Cortex of kidney (tissue), 1 donor: ENCODE measurements at places on chromosomes 16 and 17.

DNA sequence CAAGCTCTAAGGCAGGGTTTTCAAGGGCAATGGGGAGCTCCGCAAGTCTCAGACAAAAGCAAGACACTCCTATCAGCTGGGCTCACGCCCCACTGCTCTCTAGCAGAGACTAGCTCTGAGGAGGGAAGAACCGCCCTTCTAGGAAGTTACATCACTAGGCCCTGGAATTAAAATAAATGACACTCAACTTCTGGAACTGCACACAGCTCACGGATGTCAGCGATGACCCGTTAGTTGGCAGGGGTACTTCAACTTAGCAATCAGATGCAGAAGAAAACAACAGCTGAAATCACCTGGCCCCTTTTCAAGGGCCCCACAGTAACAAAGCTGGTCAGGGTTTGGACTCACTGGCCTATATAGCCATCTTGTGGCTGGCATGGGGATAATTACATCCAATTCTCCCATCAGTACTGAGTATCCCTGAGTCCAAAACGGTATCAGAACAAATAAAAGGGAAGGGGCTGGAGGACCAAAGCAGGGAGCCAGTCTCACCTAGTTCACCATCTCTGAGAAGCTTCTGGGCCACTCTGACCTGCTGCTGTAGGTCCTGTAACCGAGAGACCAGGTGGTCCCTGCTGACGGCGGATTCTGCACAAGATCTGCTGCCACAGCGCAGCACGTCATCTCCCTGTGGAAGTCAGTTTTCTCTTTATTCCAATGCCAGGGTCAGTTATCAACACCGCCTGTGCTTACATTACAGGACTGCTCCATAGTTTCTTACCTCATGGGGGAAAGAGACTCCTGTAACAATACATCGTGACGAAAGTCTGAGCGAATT is 22.2 kb downstream of the SERPINF1 start:
- no peak for DNase-seq

- no peak for DNase-seq
These were observed 78.7 kb downstream of the ZDHHC7 start for GRCh38 chr16:84932681-84933080.

DNA sequence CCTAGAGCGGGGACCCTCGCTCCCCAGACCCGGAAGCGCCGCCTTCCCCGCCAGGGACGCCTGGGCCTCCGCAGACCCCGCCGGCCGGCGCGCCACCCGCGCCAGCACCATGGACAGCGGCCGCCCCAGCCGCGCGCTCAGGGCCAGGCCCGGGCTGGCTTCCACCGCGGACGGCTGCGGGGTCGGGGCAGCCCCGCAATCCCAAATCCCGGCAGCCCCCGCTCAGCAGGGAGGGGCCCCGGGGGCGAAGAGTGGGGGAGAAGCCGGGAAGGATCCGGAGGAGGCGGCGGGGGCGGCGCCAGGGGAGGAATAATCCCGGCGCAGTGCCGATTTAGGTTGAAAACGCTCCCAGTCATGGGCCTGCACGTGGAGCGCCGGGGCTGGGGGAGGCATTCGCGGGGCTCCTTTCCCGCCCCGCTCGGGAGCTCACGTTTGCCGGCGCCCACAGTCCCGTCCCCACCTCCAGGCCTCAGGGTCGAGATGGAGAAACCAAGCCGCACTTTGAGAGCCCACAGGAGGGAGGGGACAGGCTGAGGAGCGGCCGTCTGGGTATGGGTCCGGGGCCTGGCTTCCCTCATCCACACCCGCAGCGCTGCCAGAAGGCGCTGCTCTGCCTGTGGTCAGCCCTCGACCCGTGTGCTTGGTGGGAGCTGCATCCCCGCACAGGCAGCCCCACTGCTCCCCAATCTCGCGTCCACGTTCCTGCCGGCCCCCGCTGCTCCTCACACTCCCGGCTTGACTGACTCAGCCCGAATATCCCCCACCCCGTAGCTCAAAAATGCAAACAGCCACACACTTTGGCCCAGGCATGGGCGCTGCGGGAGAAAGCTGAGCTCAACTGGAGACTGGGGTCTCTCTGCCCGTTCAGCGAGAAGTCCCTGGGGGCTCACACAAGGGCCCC is 4.7 kb downstream of the FBXL16 start:
- no peak for DNase-seq

DNA sequence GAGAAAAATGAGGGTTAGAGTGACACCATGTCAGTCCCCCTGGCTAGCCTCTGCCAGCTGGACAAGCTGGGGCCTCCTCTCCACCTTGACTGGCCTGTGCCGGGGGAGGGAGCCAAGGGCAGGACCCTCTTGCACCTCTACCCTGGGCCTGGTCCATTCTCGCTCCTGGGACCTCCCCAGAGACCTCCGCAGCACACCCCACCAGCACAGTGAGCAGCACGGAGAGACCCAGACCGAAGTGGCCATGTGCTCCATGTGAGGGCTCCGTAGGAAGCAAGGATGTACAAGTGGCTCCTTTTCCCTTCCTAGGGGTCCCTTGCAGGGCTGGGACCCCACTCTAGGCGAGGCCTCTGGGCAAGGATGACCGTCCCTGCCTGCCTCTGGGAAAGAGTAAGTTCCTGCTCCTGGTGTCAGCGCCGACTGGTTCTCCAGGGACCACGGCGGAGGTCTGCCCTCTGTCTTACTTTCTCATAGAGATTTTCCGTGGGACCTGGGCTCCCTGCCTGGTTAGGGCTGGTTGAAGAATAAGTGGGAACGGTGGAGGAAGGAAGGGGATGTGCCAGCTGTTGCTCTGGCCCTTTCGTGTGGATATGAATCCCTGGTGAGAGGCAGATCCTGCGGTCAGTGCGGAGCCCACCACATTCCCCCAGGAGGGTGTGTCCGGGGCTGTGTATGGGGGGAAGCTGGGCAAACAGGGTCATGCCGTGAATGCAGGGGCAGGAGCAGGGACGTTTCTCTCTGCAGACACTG is 124.2 kb downstream of the METRNL start:
- DNase-seq: no peak

DNA sequence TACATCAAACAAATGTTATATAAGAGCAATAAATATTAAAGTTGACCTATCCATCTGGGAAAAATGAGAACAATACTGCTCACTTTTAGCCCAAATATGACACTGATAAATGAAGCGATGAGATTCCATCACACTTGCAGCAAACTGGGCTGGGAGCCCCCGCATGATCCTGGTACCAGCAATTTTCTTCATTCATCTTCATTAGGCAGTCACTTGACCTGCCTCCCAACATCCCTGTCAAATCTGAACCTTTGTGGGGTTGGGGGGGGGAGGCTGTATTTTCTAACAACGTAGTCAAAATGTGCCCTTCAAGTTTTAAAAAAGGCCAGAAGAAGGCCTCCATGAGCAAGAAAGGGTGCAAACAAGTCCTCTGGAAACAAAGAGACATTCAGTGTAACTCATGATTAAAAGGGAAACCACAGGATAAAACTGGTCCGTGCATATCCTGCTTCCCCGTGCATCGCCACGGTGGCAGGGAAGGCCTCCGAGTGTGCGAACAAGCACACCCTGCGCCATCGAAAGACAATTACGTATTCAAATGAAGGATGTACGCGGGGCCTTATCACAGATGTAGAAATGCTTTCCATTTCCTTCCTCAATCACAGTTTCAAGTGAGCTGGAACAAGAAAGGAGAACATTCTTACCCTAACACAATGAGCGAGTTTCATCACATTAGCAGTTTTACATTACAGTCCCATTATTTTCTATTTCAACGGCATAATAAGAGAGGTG is 48.4 kb downstream of the TOX3 start:
- DNase-seq: no peak

DNA sequence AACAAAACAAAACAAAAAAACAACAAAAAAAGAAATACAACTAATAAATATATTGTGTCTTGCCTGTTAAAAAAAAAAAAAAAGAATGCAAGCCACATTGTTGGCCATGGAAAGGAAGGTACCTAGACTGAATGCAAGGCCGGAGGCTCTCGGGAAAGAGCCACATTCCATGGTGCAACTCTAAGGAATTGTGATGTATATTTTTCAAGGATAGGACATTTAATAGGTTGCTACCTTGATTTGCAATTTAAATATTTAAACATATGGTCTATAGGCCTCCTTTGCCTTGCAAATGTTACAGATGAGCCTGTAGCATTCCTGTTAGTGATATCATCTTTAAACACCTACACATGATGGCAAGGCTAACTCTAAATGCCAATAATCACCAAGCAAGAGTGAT is 650.9 kb downstream of the TOX3 start:
- no peak for DNase-seq

DNA sequence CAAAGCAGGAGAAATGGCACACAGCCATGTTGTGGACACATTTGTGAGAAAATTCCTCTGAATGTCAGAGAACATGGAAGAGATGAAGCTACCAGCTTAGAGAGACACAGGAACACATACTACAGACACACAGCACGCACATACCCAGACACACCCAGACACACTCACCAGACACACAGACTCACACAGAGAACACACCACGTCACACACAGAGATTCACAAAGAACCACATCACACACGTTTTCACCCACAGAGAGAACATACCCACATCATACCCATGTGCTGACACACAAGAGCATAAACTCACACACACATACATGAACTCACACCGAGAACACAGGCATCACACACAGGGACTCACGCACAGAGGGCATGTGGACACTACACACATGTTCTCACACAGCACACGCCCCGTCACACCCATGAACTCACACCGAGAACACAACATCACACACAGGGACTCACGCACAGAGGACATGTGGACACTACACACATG is 124.9 kb downstream of the METRNL start:
- DNase-seq: no peak

GRCh38 chr17:73969956-73970355 is 233.5 kb upstream of the RPL38 start:
- DNase-seq: no peak

GRCh38 chr16:78405833-78406232 is 306.4 kb downstream of the WWOX start:
- no peak for DNase-seq

DNA sequence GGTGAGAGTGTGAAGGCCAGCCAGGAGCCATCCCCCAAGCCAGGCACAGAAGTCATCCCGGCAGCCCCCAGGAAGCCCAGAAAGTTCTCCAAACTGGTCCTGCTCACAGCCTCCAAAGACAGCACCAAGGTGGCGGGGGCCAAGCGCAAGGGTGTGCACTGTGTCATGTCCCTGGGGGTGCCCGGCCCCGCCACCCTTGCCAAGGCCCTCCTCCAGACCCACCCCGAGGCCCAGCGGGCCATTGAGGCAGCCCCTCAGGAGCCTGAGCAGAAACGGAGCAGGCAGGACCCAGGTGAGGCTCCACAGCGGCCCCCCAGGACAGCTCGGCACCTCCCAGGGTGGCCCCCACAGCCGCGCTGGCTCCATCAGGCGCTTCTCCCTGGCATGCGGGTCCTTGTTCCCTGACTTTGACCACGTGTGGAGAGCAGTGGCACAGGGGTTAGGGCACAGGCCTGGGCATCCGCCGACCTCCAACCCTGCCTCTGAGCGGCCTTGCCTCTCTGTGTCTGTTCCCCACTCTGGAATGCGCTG is 13.5 kb downstream of the FLYWCH2 start:
- no peak for DNase-seq

DNA sequence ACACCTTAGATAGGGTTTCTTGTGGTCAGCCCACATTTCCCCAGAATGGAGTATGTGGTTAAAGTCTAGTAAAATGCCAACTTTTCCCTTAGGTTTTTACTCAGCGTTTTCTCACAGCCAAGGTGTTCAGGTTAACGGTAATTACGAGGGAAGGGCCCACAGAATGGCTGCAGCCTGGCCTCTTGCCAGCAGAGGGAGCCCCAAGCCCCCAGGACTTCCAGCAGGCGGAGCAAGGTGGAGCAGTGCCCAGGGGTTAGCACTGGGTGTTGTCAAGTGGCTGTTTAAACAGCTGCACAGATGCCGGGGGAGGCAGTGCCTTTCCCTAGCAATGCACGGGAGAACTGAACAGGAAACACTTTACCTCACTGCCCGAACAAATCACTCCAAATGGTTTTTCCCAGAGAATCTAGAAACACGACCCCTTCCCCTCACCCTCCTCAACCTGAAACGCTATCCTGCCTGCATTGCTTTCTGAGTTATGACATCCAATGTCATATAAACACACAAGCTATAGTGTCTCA is 6.6 kb downstream of the PHB1 start:
- no peak for DNase-seq

- no peak for DNase-seq
These were observed 12.3 kb upstream of the SALL1 start for GRCh38 chr16:51163366-51163765.

- DNase-seq: no peak
These were observed 6.6 kb downstream of the ZSCAN10 start for GRCh38 chr16:3092501-3092941.

DNA sequence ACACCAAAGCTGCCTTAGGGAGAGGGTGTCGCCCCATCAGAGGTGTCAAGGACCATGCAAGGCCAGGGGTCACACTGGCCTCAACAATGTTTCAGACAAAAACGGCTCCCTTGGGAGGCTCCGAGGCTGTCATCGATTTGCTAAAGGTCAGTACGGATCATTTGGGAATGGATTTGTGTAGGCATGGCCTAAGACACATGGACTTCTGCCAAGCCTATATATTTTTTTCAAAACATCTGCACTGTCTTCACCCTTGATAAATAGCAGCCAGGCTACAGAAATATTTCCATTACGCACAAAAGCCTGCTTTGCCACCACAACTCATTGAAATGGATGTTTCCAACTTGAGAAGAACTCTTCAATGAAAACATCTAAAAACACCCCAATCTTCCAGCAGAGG is 10.3 kb downstream of the CUEDC1 start:
- no peak for DNase-seq
